ENCODE measurements at places on chromosomes 13 and 19.

DNA sequence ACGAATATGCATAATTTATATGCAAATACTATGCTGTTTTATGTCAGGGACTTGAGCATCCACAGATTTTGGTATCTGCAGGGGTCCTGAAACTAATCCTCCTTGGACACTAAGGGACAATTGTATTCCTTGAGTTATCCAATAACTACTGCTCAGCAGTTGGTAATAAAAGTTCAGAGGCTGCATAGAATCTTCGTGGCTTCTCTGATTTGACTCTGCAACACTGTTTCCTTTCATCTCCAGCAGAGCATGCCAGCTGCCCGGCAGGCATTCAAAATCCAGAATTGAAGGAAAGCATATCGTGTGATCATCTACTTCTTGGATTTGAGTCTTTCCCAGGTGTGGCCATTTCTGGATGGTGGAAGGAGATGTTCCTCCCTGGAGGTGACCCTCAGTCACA, 64.5 kb upstream of the MRI1 start:
- no peak for DNase-seq

- no peak for DNase-seq
Measured at GRCh38 chr13:58207501-58207900, 576.0 kb downstream of the PCDH17 start.

DNA sequence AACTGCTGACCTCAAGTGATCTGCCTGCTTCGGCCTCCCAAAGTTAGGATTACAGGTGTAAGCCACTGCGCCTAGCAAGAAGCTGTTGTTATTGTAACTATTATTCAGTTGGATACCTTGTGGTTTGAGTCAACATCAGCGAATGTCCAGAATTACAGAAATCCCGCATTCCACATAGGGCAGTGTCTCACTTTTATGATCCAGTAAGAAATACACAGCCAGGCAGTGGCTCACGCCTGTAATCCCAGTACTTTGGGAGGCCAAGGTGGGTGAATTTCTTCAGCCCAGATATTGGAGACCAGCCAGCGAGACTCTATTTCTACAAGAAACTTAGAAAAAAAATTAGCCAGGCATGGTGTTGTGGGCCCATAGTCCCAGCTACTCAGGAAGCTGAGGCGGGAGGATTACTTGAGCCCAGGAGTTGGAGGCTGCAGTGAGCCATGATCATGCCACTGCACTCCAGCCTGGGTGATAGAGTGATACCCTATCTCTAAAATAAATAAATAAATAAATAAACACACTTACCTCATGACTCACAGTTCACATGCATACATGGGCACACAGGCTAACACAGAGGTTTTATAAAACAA, 43.8 kb downstream of the SPTBN4 start:
- DNase-seq: no peak

DNA sequence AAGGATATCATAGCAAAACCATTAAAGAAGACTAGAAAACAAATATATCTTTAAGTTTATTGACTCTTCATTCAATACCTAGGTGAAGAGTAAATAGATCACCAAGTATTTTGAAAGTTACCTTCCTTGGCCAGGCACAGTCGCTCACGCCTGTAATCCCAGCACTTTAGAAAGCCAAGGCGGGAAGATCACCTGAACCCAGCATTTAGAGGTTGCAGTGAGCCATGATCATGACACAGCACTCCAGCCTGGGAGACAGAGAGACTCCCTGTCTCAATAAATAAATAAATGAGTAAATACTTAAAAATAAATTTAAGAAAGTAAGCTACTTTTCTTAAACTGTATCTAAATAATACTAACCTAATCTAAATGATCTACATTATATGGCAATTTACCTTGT, 8.9 kb upstream of the WBP4 start:
- DNase-seq: no peak

DNA sequence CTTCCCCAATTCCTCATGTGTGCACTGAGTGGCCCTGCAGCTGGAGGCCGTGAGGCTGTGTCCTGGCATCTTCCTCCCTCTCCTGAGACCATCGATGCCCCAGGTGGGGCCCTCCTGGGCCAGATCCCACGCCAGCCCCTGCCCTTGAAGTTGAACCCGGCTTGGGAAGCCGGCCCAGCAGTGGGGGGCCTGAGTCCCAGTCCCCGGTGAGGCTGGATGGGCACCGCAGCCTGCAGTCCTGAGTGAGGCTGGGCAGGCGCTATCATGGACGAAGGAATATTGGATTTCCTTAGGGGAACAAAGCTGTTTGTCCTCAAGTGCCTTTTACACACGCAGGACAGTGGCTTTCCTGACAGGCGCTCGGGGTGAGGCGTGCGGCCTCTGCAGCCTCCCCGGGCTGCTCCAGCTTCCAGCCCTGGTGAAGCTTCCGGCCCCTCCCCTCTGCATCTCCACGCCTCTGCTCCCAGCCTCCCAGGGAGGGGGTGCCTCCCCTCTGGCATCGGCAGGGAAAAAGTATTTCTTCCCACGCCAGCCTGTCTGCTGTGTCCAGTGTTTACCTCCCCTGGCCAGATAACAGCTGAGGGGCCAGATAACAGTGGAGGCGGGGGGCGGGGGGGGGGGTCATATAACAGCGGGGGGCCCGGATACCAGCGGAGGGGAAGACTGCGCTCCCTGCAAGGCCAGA, 159.5 kb downstream of the KDM4B start:
- DNase-seq: no peak

GRCh38 chr13:51794964-51795363, 9.0 kb downstream of the DHRS12 start:
- DNase-seq: no peak

DNA sequence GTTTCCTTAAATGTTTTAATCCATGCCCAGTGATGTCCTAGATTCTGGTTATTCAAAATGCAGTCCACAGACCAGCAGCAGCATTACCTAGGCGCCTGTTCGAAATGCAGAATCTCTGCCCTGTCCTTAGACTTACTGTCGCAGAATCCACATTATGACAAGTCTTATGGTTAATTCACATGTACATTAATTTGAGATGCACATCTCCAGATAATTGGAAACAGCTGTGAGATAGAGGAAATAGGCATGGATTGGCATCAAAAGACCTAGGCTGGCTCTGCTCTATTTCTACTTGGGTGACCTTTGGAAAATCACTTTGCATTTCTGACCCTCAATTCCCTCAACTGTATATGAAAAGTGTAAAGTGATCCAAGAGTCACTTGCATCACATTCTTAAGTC, 700.7 kb downstream of the DIAPH3 start:
- no peak for DNase-seq

DNA sequence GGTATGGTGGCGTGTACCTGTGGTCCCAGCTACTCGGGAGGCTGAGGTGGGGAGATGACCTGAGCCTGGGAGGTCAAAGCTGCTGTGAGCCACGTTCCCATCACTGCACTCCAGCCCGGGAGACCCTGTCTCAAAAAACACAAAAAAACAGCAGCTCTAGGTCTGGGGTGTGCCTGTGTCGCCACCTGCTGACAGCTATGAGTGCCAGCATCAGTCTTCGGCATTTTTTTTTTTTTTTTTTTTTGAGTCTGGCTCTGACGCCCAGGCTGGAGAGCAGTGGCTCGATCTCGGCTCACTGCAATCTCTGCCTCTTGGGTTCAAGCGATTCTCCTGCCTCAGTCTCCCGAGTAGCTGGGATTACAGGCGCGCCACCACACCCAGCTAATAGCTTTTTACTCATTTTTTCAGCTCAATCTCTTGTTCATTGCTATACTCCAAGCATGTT, 10.1 kb downstream of the AP2S1 start:
- peak; percentile 49 for DNase-seq

DNA sequence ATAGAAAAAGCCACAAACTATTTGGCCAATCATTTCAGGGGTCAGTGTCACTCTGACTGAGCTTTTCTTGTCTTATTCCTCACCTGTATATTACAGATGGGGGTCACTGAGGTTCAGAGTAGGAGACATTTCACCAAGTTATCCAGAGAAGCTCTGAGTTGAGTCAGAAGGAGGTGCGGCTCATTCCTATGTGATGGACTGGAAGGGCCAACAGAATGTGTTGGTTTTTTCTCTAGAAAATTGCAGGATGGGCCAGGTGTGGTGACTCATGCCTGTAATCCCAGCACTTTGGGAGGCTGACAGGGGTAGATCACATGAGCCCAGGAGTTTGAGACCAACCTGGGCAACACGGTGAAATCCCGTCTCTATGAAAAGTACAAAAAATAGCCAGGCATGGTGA, 24.5 kb upstream of the ZNF83 start:
- no peak for DNase-seq

GRCh38 chr19:7662657-7663056, 6.2 kb upstream of the RETN start:
- no peak for DNase-seq

DNA sequence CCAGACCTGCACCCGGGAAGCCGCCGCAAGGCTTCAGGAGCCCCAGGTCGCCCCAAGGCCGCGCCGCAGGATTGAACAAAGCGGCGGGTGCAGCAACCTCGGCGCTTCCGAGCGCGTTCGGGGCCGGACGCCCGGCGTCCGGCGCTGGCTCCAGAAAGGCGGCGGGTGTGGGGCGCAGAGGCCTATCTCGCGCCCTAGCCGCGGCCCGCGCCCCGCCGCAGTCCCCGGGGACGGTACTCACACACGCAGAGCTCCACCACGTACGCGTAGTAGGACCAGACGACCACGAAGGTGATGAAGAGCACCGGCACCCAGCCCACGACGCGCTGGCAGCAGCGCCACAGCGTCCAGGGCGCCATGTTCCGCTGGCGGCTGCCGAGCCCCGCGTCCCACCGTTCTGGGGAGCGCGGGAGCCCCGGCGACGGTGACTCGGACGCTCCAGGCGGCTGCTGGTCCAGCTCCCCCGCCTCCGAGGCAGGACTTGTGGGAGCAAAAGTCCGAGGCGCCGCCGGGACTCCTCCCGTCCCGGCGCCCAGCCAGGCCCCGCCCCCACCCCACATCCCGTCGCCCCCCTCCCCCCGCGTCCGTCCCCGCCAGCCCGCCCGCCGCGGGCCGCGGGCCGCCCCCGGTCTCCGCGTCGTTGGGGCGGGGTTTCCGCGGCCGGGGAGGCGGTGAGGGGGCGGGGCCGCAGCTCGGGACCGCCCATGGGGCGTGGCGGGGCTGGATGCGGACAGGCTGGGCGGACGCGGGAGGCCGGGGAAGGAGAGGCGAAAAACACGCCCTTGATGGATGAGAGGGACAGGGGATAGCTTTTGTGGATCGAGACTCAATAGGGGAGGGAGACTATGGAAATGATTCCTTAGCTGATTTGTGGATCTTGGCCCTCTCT, at the start of gene ZDHHC20:
ZDHHC20 (minus strand) TSS at position 491 of the 889 bp plus-strand sequence; CDS start at position 359, 132 bp downstream.
- peak; percentile 87 for DNase-seq

DNA sequence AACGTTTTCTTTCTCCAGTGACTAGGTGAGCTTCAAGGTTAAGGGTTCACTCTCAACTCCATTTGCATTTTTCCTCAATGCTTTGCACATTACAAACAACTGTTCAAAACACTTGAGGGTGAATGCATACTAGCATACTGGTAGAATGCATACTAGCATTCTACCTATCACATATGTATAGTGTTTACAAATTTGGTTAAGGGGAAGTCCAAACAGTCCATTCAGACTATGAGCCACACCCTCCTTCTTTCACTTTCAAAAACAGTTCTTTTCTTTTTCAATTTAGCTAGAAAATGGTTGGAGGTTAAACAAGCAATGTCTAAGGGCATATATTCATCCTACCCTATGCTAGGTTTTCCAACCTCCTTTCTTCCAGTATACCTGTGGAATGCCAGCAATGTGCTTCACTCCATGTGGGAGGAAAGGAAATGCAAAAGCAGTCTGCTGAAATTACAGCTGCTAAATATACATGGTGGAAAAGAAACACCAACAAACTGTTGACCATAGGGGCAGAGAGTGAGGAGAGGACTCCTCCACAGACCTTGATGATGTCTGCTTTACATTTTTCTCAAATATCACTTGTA, 102.6 kb downstream of the DOCK9 start:
- DNase-seq: no peak

GRCh38 chr19:36837176-36837905, 846 bp downstream of the ZNF790 start:
- no peak for DNase-seq

DNA sequence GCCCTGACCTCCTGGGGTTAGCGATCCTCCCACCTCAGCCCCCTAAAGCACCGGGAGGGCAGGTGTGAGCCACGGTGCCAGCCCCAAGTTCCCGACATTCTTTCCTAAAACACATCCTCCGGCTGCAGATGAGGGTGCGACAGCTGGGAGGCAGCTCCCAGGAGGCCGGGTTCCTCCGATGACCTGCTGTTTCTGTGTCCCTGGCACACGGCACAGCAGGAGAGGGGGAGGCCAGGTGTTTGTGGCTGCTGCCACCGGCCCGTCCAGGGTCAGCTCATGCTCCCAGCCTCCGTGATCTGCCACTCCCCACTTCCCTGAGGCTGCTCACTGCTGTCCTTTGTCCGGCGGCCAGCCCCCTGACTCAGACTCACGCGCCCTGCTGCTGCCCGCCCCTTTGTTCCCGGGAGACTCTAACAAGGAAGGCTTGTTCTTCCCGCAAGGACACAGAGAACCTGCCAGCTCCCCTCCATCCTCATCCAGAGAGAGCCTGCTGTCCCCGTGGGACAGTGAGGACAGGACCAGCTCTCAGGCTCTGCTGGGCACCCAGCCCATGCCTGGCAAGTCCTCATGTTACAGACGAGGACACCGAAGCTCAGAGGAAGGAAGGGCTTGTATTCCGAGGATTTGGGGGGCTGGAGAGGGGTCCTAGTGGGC, 10.6 kb upstream of the MADCAM1 start:
- no peak for DNase-seq

Data from stimulated activated naive CD8-positive, alpha-beta T cell treated with anti-CD3 and anti-CD28 coated beads, Interleukin-15, amount 100 ng/mL, for 72 hours (primary cell).